Nephron progenitor cell (in vitro differentiated cells): ENCODE measurements at places on chromosomes 5 and 9.

DNA sequence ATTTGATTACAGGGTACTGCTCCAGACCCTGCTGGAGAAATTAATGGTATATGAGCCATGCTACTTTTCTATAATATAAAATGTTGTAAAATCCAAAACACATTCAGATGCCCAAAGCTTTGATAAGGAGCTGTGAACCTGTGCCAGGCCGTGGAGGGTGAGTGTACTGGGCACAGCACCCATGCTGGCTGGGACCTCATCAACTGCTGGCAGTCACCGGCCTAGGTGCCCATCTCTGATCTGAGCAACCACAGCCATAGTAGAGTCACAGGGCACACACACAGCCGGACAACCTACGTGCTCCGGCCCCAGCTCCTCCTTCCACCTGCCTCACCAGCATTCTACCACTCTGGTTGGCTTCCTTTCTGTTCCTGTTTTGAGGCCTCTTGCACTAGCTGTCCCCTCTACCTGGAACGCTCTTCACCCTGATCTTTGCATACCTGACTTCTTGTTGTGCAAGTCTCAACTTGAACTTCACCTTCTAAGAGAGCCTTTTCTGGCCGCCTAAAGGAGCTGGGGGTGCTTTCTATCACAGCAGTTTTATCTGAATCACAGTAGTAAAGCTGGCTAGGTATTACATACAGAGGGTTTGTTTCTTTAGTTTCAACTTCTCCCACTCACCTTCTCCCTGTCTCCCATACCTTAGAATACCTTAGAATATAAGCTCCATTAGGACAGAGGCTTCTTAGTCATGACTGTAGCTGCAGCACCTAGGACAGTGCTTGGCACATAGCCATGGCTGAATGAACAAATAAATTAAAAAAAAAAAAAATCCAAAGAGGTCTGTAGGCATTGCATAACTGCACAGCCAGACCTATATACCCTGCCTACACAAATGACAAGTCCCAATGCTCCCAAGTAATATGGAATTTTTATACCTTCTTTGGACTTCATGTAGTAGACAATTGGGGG lies 51.7 kb downstream of the MED27 start:
- no peak overlapping the region for H3K27ac ChIP-seq
- no peak for DNase-seq
- peaks cover 80% of the 10 kb centered on the region for H3K4me1 ChIP-seq
- no peaks in the 10 kb centered on the region for H3K36me3 ChIP-seq

DNA sequence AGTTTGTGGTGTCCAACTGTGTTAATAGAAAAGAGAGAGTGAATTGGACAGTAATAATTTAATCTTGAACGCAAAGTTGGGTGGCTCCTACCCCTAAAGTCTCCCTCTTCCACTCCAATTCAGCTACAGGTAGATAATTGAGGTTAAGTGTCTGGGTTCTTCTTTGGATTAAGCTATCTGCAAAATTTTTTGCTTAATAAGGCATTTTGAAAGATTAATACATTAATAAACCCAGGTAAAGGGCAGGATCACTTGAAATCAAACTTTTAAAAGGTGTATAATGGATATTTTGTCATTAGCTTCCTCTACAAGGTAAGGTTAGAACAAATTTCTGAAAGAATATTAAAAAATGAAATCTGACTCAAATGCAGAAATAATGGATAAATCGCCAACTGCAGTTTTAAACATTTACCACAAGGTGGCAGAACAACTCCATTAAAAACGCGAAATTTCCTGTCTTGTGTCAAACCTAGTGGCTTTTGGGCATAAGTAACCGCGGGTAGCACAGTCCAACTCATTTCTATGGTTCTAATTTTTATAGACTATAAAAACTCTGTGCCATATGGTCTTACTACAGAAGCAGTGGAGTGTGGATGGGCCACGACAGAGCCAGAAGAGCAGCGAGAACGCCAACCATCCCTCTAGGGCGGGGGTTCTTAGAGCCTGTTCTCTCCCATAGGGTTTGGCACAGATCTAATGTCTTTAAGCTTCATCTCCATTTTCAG lies 276.5 kb downstream of the ARHGEF28 start:
- H3K4me3 ChIP-seq = no peak overlapping the region
- DNase-seq = peak; percentile 13
- H3K36me3 ChIP-seq = peaks cover 25% of the 10 kb centered on the region
- H3K4me1 ChIP-seq = peaks cover 14% of the 10 kb centered on the region
- H3K27ac ChIP-seq = no peak overlapping the region
- H3K27me3 ChIP-seq = peaks cover 7% of the 10 kb centered on the region

- peaks cover 8% of the 10 kb centered on the region for H3K27me3 ChIP-seq
- no peak for DNase-seq
- H3K36me3 ChIP-seq = no peaks in the 10 kb centered on the region
- H3K27ac ChIP-seq = no peak overlapping the region
- H3K4me3 ChIP-seq = no peak overlapping the region
Measured at GRCh38 chr9:134883040-134883782, 2.6 kb downstream of the FCN2 start.

- peak; percentile 24 for DNase-seq
- peak overlapping the region; percentile 90 for H3K4me3 ChIP-seq
- H3K36me3 ChIP-seq = no peaks in the 10 kb centered on the region
Measured at GRCh38 chr5:141051521-141051866, 320 bp downstream of the PCDHB1 start.

DNA sequence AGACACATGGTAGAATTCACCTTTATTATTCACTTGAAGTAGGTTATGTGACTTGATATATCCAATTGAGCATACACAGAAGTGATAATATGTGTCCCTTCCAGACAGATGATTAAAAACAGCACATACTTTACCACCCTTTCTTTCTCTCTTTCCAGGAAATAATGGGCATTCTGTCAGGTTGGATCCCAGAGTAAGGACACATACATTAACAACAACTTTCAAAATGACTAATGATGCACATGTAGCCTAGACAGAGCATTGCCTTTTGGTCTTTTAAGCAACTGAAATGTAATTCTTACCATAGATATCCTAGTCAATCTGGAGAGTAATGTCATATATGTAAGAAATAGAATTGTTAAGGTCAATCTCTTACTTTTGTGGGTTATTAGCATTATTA lies 1748.7 kb downstream of the EFNA5 start:
- no peaks in the 10 kb centered on the region for H3K27me3 ChIP-seq
- no peak overlapping the region for H3K4me3 ChIP-seq
- H3K4me1 ChIP-seq = peaks cover 5% of the 10 kb centered on the region

- peaks cover 4% of the 10 kb centered on the region for H3K36me3 ChIP-seq
- no peak for DNase-seq
- H3K4me1 ChIP-seq = peaks cover 21% of the 10 kb centered on the region
- peaks cover 3% of the 10 kb centered on the region for H3K27me3 ChIP-seq
- no peak overlapping the region for H3K4me3 ChIP-seq
Measured at GRCh38 chr5:91090995-91091394, 292.1 kb downstream of the ARRDC3 start.

GRCh38 chr9:89739916-89740315 lies 135.1 kb downstream of the GADD45G start:
- H3K4me3 ChIP-seq = no peak overlapping the region
- peaks cover 22% of the 10 kb centered on the region for H3K27me3 ChIP-seq
- H3K4me1 ChIP-seq = peaks cover 27% of the 10 kb centered on the region
- H3K36me3 ChIP-seq = no peaks in the 10 kb centered on the region
- no peak overlapping the region for H3K27ac ChIP-seq

GRCh38 chr5:42908086-42908485 lies 96.4 kb upstream of the SELENOP start:
- H3K36me3 ChIP-seq = no peaks in the 10 kb centered on the region
- no peak overlapping the region for H3K27ac ChIP-seq
- H3K4me3 ChIP-seq = peak overlapping the region; percentile 91
- H3K4me1 ChIP-seq = peaks cover 7% of the 10 kb centered on the region

DNA sequence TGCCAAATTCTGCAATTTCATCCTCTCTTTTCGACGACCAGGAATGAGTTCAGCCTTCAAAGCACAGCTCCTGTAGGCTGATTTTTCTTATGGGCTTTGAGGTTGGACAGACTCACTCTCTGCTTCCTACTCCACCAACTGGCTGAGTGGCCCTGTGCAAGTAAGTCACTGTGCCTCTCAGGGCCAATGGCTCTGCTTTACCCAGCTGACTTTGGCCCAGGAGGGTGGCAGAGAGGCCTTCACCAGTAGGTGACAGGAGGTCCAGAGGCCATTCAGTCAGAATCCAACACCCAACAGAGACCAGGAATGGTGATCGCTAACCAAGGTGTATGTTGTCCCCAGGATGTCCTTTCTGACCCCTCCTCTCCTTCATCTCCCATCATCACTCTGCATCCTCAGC lies 49.5 kb upstream of the ALDH1B1 start:
- peaks cover 32% of the 10 kb centered on the region for H3K27me3 ChIP-seq
- no peak for DNase-seq
- no peaks in the 10 kb centered on the region for H3K36me3 ChIP-seq
- no peak overlapping the region for H3K4me3 ChIP-seq

DNA sequence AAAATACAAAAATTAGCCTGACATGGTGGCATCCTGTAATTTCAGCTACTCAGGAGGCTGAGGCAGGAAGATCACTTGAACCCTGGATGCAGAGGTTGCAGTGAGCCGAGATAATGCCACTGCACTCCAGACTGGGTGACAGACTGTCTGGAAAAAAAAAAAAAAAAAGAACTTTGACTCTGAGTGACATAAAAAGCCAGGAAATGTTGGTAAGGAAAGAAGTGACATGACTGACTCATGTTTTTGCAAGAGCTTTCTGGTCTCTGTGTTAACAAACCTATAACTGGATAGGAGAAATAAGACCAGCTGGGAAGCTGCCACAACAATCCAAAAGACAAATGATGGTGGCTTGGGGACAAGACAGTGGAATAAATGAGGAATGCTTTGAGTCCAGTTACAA lies 272.1 kb downstream of the HINT1 start:
- no peak overlapping the region for H3K27ac ChIP-seq
- H3K36me3 ChIP-seq = peaks cover 23% of the 10 kb centered on the region
- no peaks in the 10 kb centered on the region for H3K27me3 ChIP-seq
- no peak for DNase-seq

GRCh38 chr5:64166201-64166959 lies 737 bp downstream of the RNF180 start:
- peaks cover 44% of the 10 kb centered on the region for H3K27me3 ChIP-seq
- peaks cover 12% of the 10 kb centered on the region for H3K4me1 ChIP-seq
- H3K4me3 ChIP-seq = peak overlapping the region; percentile 89
- no peak for DNase-seq
- no peaks in the 10 kb centered on the region for H3K36me3 ChIP-seq
- no peak overlapping the region for H3K27ac ChIP-seq

GRCh38 chr5:149271195-149271715 lies 404 bp upstream of the AFAP1L1 start:
- no peak for DNase-seq
- peaks cover 52% of the 10 kb centered on the region for H3K27me3 ChIP-seq
- no peak overlapping the region for H3K27ac ChIP-seq
- no peaks in the 10 kb centered on the region for H3K36me3 ChIP-seq
- peak overlapping the region; percentile 76 for H3K4me3 ChIP-seq
- peaks cover 27% of the 10 kb centered on the region for H3K4me1 ChIP-seq

DNA sequence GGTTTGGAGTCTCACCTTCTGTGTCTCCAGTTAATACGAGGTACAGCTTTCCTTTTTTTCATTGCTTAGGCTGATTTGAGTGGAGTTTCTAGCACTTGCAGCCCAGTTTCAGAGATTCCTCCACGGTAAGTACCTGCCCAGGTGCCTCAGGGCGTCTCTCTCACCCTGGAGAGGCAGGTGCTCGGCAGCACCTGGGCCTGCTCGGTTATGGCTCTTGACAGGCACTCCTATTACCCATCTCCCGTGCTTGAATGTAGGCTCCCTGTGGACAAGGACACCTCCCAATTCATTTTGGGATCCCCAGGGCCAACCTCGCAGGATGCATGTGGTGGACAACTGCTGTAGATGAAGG lies 144.3 kb downstream of the NR3C1 start:
- H3K27me3 ChIP-seq = peaks cover 6% of the 10 kb centered on the region
- H3K27ac ChIP-seq = no peak overlapping the region
- H3K4me1 ChIP-seq = no peaks in the 10 kb centered on the region
- no peaks in the 10 kb centered on the region for H3K36me3 ChIP-seq

- DNase-seq = no peak
- no peaks in the 10 kb centered on the region for H3K4me1 ChIP-seq
- H3K27ac ChIP-seq = no peak overlapping the region
- peaks cover 12% of the 10 kb centered on the region for H3K27me3 ChIP-seq
Measured at GRCh38 chr9:98330831-98331230, 75.4 kb upstream of the TBC1D2 start.

DNA sequence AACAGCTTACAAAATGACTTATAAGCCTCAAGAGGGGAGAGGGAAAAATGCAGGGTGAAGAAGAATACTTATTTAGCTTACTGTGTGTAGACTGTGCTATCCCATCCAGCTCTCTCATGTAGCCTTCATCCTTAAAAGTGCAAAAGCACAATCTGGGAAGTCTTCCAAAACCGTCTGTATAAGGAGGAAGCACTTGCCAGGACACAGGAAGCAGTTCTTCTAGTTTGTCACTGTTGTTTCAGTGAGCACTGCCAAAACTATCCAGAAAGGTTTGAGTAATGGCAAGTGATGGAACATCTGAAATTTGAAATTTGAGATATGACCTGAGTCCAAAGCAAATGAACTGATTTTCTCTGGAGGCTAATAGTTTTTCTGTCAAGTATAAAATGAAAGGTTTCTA lies 140.8 kb upstream of the ISL1 start:
- H3K4me3 ChIP-seq = no peak overlapping the region
- DNase-seq = no peak
- no peaks in the 10 kb centered on the region for H3K36me3 ChIP-seq
- no peak overlapping the region for H3K27ac ChIP-seq
- H3K4me1 ChIP-seq = no peaks in the 10 kb centered on the region

DNA sequence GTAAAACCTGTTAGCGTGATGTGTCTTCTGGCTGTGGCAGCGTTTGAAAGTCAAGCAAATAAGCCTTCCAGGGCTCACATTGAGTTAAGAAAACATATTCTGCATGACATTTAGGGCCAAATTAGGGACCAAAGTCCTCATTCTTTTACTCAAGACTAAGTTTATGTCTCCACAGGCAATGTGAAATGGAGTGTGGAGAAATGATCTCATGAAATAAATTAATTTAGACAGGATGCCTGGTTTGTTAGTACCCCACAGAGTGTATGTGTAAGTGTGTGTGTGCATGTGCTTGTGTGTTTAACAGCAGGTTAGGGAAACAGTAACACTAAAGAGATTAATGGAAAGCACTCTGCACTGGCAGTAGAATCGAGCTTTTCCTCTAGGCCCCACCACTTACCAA lies 82.9 kb upstream of the SNX2 start:
- H3K4me1 ChIP-seq = peaks cover 14% of the 10 kb centered on the region
- H3K4me3 ChIP-seq = no peak overlapping the region
- H3K27ac ChIP-seq = no peak overlapping the region
- H3K27me3 ChIP-seq = no peaks in the 10 kb centered on the region
- DNase-seq = no peak
- H3K36me3 ChIP-seq = no peaks in the 10 kb centered on the region

GRCh38 chr5:5708367-5708919 lies 286.0 kb downstream of the ICE1 start:
- H3K4me3 ChIP-seq = no peak overlapping the region
- no peak overlapping the region for H3K27ac ChIP-seq
- H3K27me3 ChIP-seq = peaks cover 9% of the 10 kb centered on the region
- H3K4me1 ChIP-seq = peaks cover 19% of the 10 kb centered on the region

DNA sequence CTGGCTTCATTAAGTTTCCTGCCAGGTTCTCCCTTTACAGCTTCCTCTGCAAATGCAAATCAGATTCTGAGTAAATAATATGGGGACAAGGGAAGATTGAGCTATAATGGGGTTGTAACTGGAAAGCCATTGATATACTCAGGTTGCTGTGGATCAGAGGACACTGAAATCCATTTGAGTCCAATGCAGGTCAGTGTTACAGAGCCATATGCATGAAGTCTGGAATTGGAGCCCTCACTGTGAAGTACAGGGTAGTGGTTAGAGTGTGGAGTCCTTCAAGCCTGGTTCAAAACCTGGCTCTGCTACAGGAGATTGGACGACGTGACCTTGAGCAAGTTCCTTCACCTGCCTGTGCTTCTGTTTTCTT lies 48.7 kb downstream of the TIMD4 start:
- DNase-seq = no peak
- H3K27me3 ChIP-seq = no peaks in the 10 kb centered on the region
- no peak overlapping the region for H3K27ac ChIP-seq
